ENCODE measurements at places on chromosomes 4 and X.

GRCh38 chr4:25696409-25696808, 40.8 kb downstream of the SLC34A2 start:
- DNase-seq: no peak

DNA sequence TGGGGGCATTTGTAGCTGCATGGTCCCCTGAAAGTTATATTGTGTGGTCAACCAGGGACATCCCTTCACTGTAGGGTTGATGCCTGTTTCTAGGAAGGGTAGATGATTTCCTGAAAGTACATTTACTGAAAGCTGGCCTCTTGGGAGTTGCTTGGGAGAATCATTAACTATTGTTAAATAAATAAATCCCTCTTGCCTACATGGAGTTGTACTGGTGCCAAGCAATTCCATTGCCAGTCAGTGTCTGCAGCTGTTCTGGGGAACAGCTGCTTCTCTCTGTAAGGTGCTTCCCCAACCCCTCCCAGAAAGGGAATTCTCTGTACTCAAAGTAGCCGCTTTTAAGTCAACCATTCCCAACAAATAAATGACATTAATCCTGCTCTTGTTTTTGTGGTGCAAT, 51.1 kb downstream of the C4orf51 start:
- DNase-seq: no peak

GRCh38 chrX:2439613-2440012, 61.2 kb downstream of the DHRSX start:
- DNase-seq: no peak

GRCh38 chrX:39855748-39856129, 242.0 kb downstream of the BCOR start:
- no peak for DNase-seq

- no peak for DNase-seq
These were observed 21.7 kb downstream of the RBPJ start for GRCh38 chr4:26342328-26343037.

DNA sequence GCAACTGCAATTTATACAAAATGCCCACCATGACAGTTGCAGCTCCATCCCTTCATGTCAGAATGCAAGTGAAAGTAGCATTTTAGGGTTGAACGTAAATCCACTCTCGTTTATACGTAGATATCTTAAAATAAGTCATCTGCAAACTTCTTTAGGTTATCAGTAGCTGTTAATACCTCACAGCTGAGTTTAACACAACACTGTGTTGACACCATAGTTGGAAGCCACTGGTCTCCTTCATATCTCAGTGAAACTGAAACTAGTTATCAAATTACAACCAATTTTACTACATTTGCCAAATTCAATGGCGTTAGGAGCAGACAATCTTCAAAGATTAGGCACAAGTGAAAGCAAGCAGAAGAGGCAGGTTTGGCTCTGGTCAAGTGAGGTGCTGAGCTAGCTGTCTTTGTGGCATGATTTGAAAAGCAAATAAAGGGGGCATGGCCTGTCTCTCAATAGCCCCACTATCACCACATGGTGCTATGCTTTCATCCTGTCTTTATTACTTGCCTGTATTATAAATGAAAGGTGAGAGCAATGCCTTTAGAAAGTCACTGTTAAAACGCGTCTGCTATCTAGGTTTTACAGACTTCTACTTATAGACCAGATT, 12.3 kb downstream of the PPP3CA start:
- DNase-seq: no peak

GRCh38 chrX:53584891-53585290, 101.6 kb downstream of the HUWE1 start:
- no peak for DNase-seq

GRCh38 chr4:111562826-111563225, 582.4 kb upstream of the FAM241A start:
- no peak for DNase-seq

- no peak for DNase-seq
These were observed 66.6 kb downstream of the SNX25 start for GRCh38 chr4:185276036-185276435.

- DNase-seq: no peak
These were observed 175.7 kb upstream of the RASGEF1B start for GRCh38 chr4:81647388-81647787.

DNA sequence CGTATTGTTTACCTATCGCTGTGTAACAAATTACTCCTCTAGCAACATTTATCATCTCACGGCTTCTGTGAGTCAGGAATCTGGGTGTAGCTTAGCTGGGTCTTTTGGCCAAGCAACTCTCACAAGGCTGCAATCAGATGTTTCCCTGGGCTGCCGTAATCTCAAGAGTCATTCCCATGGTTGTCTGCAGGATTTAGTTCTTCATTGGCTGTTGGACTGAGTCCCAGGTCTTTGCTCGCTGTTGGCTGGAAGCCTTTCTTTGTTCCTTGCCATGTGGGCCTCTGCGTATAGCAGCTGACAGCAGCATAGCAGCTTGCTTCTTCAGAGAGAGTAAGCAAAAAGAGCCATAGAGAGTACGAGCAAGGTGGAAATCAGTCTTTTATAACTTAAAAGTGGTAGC, 16.8 kb downstream of the POLR2B start:
- DNase-seq: no peak

GRCh38 chr4:968221-968620, 5.1 kb downstream of the DGKQ start:
- DNase-seq: no peak

DNA sequence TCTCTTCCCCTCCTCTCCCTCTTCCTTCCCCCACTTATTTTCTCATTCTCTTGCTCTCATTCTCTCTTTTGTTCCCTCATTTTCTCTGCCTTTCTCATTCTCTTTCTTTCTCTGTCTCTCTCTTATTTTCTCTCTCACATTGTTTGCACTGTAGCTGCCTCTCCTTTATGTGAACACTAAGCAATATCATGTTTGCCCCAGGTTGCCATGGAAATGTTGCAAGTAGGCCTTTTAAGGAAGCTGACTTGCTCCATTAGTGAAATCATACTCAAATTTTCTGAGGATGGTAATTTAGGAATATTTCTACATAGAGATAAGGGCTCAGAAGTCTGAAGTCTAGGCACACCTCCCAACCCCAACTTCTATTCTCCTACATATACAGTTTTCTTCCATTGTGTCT, 130.1 kb downstream of the EDA start:
- no peak for DNase-seq

DNA sequence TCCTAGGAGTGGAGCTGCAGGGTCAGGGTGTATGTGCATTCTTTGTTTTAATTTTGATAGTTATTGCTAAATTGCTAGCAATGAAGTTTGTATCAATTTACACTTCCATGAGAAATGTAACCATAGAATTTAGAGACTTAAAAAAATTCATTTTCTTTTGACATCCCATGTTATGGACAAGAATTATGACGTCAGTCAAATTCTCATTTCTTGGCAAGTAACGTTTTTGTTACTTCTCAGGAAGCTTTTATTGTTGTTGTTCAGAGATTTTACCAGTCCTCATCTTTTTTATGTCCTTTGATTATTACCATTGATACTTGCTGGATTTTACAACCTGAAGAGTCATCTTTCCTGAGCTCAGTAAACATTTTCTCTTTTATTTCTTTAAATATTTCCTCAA, 417.5 kb upstream of the ARX start:
- no peak for DNase-seq

GRCh38 chr4:3321295-3321889, 28.6 kb downstream of the RGS12 start:
- no peak for DNase-seq

GRCh38 chr4:12573716-12574115, 910.4 kb downstream of the RAB28 start:
- no peak for DNase-seq

DNA sequence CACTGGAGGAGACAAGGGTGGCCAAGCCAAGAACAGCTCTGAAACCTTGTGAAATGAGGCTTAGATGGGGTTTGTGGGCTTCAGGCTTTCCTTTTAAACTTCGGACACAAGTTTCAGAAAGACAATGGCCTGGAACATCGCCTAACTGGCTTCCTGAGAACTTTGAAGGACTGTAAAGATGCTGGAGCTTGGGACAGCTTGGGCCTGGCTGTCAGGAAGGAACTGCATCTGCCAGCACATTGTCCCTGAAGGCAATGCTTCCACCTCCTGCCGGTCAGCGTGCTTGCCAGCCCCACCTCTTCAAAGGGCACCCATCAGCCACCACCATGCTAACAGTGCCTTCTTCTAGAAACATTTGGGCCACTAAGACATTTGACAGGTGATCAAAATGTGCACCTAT, 107.9 kb downstream of the DRD5 start:
- DNase-seq: no peak

DNA sequence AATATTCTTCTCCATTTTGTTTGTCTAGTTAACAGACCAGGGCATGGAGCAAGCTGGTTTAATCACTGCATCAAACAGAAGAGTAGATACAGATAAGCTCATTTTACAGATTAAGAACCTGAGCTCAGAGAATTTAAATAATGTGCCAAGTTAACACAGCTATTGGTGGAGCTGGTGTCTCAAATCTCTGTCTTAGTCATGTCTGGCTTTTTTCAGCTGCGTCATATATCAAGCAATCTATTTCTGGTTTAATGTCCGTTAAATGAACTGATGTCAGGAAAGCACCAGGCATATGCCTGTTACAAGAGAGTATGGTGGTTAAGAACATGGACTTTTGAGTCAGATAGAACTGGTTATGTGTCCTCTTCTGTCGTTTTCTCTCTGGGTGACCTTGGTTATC, 79.8 kb upstream of the ADGRA3 start:
- no peak for DNase-seq

- no peak for DNase-seq
These were observed 607 bp upstream of the DKC1 start for GRCh38 chrX:154761977-154762536.

GRCh38 chrX:10189317-10190268, 32.8 kb downstream of the CLCN4 start:
- DNase-seq: no peak

GRCh38 chrX:131818297-131818936, 204.7 kb upstream of the STK26 start:
- DNase-seq: no peak

GRCh38 chrX:43720082-43720481, 64.0 kb downstream of the MAOA start:
- no peak for DNase-seq

DNA sequence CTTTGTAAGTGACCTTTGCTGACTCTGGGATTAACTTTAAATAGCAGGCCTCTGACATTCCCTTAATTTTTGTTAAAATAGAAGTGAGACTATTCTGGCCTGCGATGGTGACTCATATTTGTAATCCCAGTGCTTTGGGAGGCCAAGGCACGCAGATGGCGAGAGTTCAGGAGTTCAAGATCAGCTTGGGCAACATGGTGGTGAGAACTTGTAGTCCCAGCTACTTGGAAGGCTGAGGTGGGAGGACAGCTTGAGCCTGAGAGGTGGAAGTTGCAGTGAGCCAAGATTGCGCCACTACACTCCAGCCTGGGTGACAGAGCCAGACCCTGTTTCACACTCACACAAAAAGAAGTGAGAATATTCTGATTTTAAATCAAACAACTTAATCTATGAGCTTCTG, 27.3 kb downstream of the ZNF330 start:
- no peak for DNase-seq

DNA sequence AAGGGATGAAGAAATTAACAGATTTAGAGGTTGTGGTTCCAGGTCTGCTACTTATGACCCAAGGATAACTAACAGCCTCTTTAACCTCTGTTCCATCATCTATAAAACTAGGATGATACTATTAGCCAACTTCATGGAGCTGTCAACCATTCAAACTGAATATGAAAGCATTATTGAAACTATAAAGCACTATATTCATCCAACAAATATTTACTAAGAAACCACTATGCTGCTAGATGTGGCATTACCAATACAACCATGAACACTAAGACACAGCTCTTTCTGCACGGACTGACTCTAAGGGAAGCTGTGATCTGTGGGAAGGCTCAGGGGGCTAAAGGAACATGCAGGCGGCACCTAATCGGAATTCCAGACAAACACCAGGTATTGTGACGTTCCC, 66.0 kb downstream of the APBB2 start:
- DNase-seq: no peak

GRCh38 chrX:31170792-31171191, 99.0 kb upstream of the FTHL17 start:
- no peak for DNase-seq

GRCh38 chrX:83469551-83469950, 38.5 kb upstream of the POU3F4 start:
- no peak for DNase-seq

DNA sequence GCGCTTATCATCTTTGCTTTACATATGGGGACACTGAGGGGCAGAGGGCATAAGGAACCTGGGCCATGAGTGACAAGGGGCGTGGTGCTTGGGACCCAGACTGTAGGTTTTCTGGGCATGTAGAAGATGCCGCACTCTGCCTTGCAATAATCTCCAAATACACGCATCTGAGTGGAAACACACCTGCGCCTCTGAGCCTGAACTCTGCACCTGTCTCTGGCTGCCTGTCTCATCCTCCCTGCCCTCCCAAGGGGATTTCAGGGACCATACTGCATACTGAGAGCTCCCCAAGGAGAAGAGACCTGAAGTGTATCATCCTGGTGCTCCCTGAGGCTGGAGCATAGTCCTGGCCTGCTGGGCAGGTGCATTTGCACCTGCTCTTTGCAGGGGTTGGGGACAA, 34.7 kb upstream of the ASMTL start:
- DNase-seq: no peak

DNA sequence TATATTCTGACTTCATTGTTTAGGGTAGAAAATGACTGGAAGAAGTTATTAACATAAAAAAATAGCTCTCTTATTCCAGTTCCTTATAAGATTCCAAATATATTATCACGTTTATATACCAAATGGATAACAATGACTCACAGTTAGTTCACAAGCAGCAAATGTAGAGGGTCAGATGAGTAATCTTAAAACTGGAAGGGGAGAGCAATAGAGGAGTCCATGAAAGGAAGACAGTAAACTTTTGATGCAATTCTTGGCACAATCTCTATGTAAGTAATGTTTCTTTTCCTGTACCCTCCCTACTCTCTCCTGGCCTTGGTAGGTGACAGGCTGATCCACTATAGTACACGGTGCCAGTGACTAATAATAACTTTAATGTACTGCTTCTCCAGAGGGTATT, 259.0 kb upstream of the TRPC5 start:
- no peak for DNase-seq

DNA sequence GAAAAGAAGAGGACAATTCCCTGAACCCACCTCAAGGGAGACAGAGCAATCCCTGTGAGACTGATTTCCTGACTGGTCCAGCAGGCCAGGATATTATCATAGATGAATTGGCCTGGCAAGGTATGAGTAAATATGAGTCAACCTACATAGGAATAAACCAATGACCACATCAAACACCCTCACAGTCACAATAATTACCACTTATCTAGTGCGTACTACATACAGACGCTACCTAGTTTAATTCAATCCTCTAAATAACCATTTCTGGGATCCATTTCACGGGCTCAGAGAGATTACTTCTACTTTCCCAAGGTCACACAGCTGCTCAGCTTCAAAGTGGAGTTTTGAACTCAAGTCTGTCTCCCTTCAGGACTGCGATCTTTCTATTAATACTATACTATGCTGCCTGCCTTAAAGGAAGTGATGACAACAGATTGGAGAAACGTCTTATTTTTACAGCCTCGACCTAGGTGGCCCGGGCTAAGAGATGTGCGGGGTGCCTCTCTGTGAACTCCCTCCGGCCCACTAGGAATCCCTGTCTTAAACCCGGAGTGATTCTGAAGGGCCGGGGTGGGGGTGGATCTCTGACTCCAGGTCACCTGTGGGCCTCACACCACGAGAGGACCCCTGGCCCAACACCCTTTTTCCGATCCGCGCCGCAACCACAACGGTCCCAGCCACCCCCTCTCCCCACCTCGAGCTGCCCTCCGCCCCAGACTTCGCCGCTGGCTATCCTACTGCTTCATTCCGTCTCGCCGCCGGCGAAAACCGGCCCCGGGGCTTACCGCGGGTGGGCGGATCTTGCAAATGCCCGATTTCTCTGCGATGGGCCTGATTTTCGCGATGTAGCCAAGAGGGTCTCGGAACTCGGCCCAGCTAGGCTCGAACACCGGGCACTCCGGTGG, 800 bp downstream of the KDM5C start:
- DNase-seq: no peak
